ENCODE measurements at places on chromosomes 11 and 22. TPM values are rescaled to one million over a fixed set of nuclear protein-coding genes. Genes with fewer than 3 reads are reported as not detected.

DNA sequence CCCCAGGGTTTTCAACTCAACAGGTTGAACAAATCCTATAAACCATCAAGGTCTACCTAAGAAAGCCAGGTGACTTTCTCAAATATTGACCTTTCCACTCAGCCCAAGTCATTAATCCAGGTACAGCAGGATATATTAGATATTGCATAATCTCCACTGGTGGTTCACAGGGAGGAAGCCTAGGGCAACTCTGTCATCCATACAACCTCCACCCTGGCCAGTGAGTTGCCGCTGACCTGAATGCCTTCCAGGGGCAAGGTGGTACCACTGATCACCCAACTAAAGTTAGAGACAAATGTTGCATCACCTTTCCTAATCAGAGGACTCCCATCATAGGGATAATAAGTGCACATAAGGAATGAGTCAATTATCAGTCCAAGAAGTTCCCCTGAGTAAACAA, 22.9 kb downstream of the GUCD1 start:
- no peak for DNase-seq

DNA sequence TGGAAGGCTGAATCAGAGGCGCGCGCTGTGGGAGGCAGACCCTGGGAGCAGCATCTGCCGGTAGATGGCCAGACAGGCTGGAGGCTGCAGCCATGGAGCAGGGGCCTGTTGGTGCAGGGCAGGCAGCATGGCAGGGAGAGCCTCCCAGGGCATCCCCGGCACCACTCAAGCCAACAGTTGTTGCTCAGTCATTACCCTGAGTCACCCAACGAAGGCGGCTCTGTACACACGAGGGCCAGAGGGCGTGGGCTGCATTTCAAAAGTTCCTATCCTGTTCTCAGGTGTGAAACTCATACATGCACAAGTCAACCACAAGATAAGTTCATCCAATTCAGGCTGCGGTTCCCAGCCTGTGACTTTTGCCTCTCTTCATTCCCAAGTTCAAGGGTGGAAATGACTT, 2.6 kb downstream of the ANO1 start:
- DNase-seq = no peak

DNA sequence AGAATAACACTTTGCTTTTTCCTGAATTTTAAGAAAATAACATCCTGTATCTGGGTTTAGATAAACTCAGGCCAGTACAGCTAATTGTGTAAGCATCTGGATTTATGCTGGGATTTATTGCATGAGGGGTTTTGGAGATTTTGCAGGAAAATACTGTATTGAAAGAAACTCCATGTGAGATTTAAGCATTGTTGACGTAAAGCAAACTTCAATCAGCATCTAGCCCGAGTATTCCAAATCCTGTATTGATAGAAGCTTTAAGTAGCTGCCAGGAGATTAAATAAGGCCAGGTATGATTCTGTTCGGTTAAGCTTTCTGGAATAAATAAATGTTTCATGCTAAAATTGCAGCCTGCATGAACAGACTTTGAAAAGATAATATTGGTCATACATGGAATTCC, 36.3 kb upstream of the LYVE1 start:
- DNase-seq = no peak

DNA sequence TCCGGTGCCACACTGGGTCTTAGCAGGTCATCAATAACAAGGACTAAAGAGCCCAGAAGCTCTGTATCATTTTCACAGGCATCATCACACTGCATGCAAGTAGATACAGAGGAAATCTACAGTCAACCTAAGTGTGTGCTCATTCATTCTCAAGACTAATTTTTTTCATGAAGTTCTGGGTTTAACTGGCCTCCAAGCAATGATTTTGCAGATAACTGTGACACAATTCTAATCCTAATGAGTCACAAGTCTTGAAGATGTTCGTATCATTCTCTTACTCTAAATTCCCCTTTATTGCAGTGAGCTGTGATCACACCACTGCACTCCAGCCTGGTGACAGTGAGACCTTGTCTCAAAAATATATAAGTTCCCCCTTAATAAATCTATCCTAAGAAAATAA, 2.5 kb downstream of the OR52W1 start:
- no peak for DNase-seq

DEUP1 gene
- total RNA-seq = not detected

KCNJ1 gene
- not detected for total RNA-seq

DNA sequence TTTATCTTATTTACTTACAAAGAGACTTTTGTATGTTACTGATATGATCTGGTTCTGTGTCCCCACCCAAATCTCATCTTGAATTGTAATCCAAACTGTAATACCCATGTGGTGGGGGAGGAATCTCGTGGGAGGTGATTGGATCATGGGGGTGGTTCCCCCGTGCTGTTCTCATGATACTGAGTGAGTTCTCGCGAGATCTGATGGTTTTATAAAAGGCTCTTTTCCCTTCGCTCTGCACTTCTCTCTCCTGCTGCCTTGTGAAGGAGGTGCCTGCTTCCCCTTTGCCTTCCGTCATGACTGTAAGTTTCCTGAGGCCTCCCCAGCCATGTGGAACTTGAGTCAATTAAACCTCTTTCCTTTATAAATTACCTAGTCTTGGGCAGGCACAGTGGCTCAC, 42.4 kb upstream of the WNT7B start:
- DNase-seq = no peak

DNA sequence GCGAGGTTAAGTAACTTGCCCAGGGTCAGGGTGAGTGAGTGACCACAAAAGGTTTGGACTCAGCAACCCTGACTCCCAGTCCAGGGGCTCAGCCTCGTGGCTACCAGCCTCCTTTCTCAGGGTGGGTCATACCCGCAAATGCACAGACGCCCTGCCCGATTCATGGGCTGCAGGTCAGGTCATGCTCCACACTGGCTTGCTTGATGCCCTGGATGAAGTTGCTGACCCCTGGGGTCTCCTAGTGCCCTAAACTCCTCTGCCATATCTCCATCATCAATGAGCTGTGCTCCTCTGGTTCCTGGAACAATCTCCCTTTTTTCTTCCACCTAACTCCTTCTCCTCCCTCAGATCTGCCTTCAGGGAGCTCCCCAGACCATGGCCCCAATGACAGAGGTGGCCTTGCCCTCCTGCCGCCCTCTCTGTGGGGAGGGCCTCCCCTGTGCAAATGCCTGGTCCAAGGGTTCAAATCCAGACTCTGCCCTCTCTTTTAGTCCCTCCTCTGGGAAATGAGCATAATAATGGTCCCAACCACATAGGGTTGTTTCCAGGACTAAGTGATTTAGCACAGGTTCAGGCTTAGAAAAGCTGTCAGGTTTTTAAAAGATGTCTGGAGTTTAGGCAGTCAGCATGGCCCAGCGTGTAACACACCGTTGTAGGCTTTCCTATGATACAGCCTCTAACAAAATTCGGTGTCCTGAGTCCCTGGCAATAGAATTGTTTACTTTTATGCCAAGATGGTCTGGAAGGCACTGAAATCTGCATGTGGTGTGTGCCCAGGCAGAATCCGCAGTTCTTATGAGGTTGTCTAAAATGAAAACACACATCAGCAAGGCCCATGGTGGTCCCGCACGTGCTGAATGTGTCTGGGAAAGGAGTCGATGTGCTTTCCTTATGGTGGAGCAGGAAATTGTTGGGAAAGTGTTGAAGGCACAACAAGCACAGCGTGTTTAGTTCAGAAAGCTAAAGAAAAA, 63.6 kb downstream of the CD82 start:
- peak; percentile 33 for DNase-seq

DNA sequence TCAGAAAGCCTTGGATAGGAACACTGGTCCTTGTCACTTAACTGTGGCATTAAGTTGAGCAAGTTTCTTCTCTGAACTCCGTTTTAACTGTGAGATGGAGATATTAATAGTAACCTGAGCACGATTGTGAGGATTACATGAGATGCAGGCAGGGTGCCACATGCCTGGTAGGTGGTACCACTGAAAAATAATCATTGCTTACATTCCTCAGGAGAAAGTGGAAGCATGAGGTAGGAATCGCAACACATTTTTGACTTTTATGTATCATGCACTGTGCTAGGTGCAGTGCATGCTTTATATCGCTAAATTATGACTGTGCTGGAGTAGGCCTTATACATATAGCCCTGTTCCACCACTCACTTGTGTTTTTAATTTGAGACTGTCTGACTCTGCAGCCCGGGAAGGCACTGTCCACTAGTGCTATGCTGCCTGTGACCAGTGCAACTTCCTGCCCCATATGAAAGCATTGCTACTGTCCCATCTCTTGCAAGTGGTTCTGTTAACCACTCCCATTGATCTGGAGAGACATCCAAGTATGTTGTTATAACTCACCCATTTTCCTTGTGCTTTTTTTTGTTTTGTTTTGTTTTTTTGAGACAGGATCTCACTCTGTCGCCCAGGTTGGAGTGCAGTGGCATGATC, 1.0 kb downstream of the UQCR10 start:
- no peak for DNase-seq

LINC01488 gene
- total RNA-seq = not detected

- no peak for DNase-seq
Observed at GRCh38 chr11:128953151-128953550, 10.5 kb upstream of the TP53AIP1 start.

- DNase-seq = no peak
Observed at GRCh38 chr11:94938095-94939055, 35.0 kb downstream of the CWC15 start.

LRRN4CL gene
- 0.49 TPM for total RNA-seq

- DNase-seq = no peak
Observed at GRCh38 chr11:57357856-57358255, 19.7 kb downstream of the P2RX3 start.

Measured in activated naive CD4-positive, alpha-beta T cell treated with anti-CD3 and anti-CD28 coated beads, Interleukin-2, amount 50 U/mL, for 72 hours (primary cell).